ENCODE measurements at places on chromosomes 2 and 18. TPM values are rescaled to one million over a fixed set of nuclear protein-coding genes. Genes with fewer than 3 reads are reported as not detected.
A peak's percentile ranks its signal among the peaks of the same experiment; 100 is the strongest.

- H3K4me3 ChIP-seq, result no peak overlapping the region
- H3K27ac ChIP-seq, result 0 out of 2 replicates have a peak overlapping the region, but pooled peaks have one; percentile 3
- DNase-seq, result peak; percentile 48
- peaks cover 27% of the 10 kb centered on the region for H3K4me1 ChIP-seq
- H3K27me3 ChIP-seq, result no peaks in the 10 kb centered on the region
Measured at GRCh38 chr18:27966881-27967280, 210.0 kb downstream of the CDH2 start.

GRCh38 chr2:42297322-42297936, 63.6 kb downstream of the COX7A2L start:
- H3K27me3 ChIP-seq, result no peaks in the 10 kb centered on the region
- DNase-seq, result no peak
- no peak overlapping the region for H3K4me3 ChIP-seq
- H3K4me1 ChIP-seq, result peaks cover 11% of the 10 kb centered on the region
- no peak overlapping the region for H3K27ac ChIP-seq

MALT1 gene
- total RNA-seq, result 44.0 TPM

OTOS gene
- not detected for total RNA-seq

CHRNA1 gene
- not detected for total RNA-seq
